ENCODE measurements at places on chromosomes 13 and 19.

DNA sequence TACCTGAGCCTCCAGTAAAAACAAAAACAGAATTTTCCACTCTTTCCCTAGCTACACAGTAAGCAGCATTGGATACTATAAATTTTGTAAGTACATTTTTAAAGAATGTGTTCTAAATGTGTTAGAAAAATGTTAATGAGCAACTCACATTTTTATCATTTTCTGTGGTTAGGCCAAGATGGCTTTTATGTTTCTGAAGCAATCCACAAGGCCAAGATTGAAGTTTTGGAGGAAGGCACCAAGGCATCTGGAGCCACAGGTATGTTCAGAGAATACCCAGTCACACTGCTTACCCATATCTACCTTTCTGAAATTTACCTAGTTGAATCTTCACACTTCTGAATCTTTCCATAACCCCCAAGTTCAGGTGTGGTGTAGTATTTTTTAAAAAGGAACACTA is 21.6 kb downstream of the SERPINE3 start:
- H3K27me3 ChIP-seq, result no peaks in the 10 kb centered on the region
- H3K36me3 ChIP-seq, result peaks cover 27% of the 10 kb centered on the region

- no peak for DNase-seq
- H3K27ac ChIP-seq, result no peak overlapping the region
- H3K27me3 ChIP-seq, result no peaks in the 10 kb centered on the region
- H3K36me3 ChIP-seq, result no peaks in the 10 kb centered on the region
Observed at GRCh38 chr19:33659835-33660234, 38.1 kb downstream of the CHST8 start.

DNA sequence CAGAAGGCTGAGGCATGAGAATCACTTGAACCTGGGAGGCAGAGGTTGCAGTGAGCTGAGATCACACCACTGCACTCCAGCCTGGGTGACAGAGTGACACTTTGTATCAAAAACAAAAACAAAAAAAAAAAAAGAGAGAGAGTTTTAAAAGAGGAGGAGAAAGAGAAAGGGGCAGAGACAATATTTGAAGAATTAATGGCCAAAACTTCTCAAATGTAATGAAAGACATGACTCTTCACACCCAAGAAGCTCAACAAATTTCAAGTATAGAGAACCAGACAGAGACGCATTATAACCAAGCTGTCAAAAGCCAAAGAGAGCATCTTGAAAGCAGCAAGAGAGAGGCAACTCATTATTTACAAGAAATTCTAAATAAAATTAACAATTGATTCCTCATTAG is 36.9 kb upstream of the USP12 start:
- H3K4me3 ChIP-seq, result no peak overlapping the region
- no peaks in the 10 kb centered on the region for H3K4me1 ChIP-seq
- no peaks in the 10 kb centered on the region for H3K27me3 ChIP-seq
- no peaks in the 10 kb centered on the region for H3K36me3 ChIP-seq
- DNase-seq, result no peak
- no peak overlapping the region for H3K27ac ChIP-seq

- H3K27ac ChIP-seq, result no peak overlapping the region
- H3K4me3 ChIP-seq, result no peak overlapping the region
- no peaks in the 10 kb centered on the region for H3K27me3 ChIP-seq
- DNase-seq, result no peak
Observed at GRCh38 chr19:34104096-34104495, 68.2 kb upstream of the LSM14A start.

DNA sequence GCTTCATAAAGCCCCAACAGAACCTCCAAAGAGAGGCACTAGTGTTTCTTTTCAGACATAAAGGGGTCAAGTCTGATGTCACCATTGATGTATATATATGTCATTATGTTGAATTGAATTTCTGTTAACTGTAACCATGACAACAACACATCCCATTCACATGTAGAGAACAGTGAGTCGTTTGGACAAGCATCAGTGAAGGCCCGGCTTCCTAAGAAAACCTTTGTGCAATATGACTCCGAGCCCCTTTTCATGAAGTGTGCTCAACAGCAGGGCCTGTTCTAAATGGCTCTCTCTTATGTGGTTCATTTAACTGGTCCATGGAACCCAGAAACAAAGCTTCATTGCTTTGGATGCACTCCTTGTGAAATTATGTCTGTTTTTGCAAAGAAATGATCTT is 67.2 kb upstream of the UBL3 start:
- no peaks in the 10 kb centered on the region for H3K27me3 ChIP-seq
- no peak for DNase-seq
- no peaks in the 10 kb centered on the region for H3K36me3 ChIP-seq
- H3K27ac ChIP-seq, result no peak overlapping the region

GRCh38 chr19:10142701-10143375 is 23.1 kb upstream of the EIF3G start:
- H3K27me3 ChIP-seq, result no peaks in the 10 kb centered on the region
- no peak overlapping the region for H3K4me3 ChIP-seq
- H3K27ac ChIP-seq, result no peak overlapping the region
- H3K36me3 ChIP-seq, result peaks cover 91% of the 10 kb centered on the region

- no peaks in the 10 kb centered on the region for H3K36me3 ChIP-seq
- no peaks in the 10 kb centered on the region for H3K27me3 ChIP-seq
- H3K27ac ChIP-seq, result no peak overlapping the region
Observed at GRCh38 chr13:74210693-74211393, 76.6 kb upstream of the KLF12 start.

GRCh38 chr13:45332036-45332830 is 8.8 kb downstream of the TPT1 start:
- H3K4me1 ChIP-seq, result no peaks in the 10 kb centered on the region
- H3K27me3 ChIP-seq, result no peaks in the 10 kb centered on the region
- no peak overlapping the region for H3K4me3 ChIP-seq

DNA sequence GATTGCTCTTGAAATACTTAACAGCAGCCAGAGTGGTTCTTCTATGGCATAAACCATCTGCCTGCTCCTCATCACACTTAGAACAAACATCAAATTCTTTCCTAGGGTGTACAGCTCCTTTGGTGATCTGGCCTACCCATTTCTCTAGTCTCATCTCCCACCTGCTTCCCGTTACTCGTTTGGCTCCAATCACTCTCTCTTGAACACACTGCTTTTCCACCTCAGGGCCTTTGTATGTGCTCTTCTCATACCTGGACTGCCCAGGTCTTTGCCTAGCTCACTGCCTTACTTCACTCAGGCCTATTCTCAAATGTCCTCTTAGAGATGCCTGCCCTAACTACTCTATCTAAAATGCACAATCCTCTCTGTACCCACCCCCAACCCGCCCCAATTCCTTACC is 100.5 kb downstream of the KCNRG start:
- H3K27me3 ChIP-seq, result peaks cover under 1% of the 10 kb centered on the region
- no peak overlapping the region for H3K4me3 ChIP-seq
- no peak overlapping the region for H3K27ac ChIP-seq
- no peaks in the 10 kb centered on the region for H3K36me3 ChIP-seq

- H3K4me1 ChIP-seq, result no peaks in the 10 kb centered on the region
- no peak for DNase-seq
- no peaks in the 10 kb centered on the region for H3K27me3 ChIP-seq
- H3K27ac ChIP-seq, result no peak overlapping the region
Observed at GRCh38 chr19:13629687-13630357, 123.5 kb upstream of the CACNA1A start.

- H3K36me3 ChIP-seq, result no peaks in the 10 kb centered on the region
- no peak for DNase-seq
- no peaks in the 10 kb centered on the region for H3K27me3 ChIP-seq
- H3K4me1 ChIP-seq, result 0 out of 2 replicates have a peak, but pooled peaks cover 3% of the 10 kb centered on the region
Observed at GRCh38 chr13:109205315-109205714, 575.9 kb downstream of the MYO16 start.

DNA sequence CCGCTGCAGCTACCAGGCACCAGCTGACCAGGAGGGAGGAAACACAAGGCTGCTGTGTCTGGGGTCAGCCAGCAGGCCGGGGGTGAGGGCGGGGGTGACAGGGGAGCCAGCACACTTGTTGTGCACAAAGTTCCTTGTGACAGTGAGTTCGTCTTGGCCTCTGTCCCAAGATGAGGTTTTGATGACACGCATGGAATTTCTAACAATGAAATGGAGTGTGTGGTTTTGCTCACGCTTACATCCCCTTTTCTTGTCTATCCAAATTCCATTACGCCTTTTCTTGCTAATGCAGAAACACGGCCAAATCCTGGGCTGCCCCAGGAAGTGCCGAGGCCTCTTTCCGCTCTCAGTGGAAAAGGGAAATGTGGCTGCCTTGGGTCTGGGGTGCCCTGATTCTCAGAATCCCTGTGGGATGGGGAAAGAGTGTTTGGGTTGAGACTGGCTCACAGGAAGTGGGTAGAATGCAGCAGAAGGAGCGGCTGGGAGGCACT is 73.8 kb downstream of the GADD45B start:
- H3K27ac ChIP-seq, result no peak overlapping the region
- no peak overlapping the region for H3K4me3 ChIP-seq
- H3K4me1 ChIP-seq, result no peaks in the 10 kb centered on the region
- DNase-seq, result no peak
- H3K36me3 ChIP-seq, result no peaks in the 10 kb centered on the region
- no peaks in the 10 kb centered on the region for H3K27me3 ChIP-seq

DNA sequence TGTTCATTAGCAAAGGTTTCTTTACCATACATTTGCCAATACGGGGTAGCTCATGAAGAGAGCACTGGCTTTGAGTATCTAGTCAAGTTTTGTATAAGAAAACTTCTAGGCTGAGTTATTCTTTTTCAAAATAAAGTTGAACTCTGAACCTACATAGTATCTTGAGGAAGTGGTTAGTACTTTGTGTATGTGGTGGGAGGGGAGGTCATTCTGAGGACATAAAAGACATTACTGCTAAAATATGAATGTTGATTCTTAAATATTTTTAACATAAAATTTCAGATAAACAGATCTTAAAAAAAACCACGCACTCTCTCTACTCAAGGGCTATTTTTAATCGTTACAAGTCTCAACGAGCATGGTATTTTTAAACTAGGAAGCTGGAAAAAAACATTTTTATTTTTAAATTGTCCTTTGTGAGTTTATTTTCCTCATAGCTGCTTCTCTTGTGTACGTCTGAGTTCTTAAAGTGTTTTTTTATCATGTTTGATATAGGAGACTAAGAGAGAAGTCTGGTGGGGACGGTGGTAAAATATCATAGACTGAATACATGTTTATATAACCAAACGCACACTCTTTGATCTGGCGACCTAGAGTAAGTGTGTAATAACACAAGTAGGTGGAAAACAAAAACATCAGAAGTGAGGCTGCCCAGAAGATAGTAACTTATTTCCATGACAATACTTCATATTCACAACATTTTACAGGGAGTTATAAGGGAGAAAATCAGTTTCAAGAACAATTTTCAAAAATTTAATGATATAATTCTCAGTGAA is 118.0 kb upstream of the POSTN start:
- H3K27ac ChIP-seq, result no peak overlapping the region
- DNase-seq, result no peak
- H3K4me1 ChIP-seq, result no peaks in the 10 kb centered on the region

DNA sequence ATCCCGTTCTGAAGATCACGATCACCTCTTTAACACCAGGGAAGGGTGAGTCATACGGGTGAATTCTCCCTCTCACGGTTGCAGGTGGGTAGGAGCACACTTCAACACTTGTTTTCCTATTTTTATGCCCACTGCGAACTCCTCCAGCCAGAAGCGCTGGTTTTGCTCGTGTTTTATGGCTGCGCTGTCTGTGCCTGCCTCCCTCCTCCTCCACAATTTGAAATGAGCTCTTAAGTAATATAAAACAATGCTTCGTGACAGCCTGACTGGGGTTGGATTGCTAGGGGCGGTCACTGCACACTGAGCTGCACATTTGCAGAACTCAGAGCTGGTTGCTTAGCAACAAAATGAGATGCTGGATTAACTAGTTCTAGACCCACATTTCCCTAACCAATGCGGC is 12.9 kb downstream of the CCDC70 start:
- DNase-seq, result no peak
- no peak overlapping the region for H3K4me3 ChIP-seq
- no peaks in the 10 kb centered on the region for H3K4me1 ChIP-seq

GRCh38 chr19:57389194-57389729 is 392 bp upstream of the ZNF548 start:
- no peaks in the 10 kb centered on the region for H3K4me1 ChIP-seq
- peak overlapping the region; percentile 77 for H3K4me3 ChIP-seq
- no peak overlapping the region for H3K27ac ChIP-seq

DNA sequence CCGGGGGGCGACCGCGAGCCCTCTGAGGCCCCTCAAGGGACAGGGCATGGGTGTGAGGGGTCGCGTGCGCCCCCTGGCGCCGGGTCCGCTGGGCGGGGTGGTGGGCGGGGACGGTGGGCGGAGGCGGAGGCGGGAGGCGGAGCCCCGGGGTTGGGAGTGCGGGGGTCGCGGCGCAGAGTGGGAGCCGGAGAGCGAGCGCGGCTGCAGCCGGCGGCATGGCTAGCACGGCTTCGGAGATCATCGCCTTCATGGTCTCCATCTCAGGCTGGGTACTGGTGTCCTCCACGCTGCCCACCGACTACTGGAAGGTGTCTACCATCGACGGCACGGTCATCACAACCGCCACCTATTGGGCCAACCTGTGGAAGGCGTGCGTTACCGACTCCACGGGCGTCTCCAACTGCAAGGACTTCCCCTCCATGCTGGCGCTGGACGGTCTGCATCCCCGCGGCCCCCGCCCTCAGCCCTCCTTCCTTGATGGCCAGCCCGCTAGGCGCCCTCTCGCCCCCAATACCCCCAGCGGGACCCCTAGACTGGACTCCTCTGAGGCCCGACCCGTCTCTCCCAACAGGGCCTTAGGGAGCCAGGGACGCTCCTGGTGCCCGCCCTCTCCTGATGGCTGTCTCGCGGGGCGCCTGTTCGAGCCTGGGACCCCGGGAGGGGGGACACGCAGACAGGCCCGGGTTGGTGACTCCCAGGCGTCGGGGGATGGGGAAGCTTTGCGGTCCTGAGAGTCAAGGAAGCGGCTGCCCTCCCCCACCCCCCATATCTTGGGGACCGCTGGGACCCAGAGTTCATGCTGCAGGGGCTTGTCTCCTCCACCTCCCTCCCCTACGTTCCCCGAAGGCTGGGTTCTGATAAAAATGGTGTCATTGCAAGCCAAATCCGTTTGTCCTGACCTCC is at the start of gene CLDN10:
TSS of gene CLDN10 (plus strand) at position 182 of the 903 bp plus-strand sequence. CDS start at position 216, 34 bp downstream.
- H3K4me1 ChIP-seq, result peaks cover 2% of the 10 kb centered on the region
- H3K4me3 ChIP-seq, result peak within 1 kb of the TSS; percentile 80
- peak; percentile 53 for DNase-seq

DNA sequence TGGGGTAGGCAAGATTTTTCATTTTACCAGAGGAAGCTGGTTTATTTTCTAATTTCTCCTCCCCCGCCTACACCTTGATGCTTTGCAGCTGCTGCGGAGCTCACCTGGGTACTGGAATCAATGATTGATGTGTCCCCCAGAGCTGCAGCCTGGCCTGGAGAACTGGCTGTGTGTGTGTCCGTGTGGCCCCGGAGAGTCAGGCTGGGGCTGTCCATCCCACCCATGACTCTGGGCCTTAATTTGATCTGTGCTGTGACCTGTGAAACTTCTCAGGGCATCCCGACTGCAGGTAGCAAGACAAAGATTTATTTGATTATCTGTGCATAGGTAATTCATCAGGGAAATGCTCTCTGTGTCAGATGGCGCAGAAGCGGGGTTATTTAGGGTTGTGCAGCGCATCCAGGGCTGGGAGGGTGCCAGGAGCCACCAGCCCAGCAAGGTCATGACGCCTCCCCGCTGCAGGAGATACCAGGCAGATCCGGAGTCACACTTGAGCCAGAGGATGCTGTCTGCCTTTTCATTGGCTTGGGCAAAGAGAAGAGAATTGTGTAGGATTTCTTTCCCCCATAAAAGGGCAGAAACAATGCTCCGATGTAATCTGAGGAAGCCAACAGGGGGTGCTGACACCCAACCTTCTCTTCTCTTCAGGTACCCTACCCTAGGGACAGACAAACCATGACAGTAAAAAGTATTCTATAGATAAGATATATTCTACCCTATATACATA is 346.6 kb downstream of the TSHZ3 start:
- no peaks in the 10 kb centered on the region for H3K4me1 ChIP-seq
- H3K36me3 ChIP-seq, result no peaks in the 10 kb centered on the region
- H3K27me3 ChIP-seq, result no peaks in the 10 kb centered on the region
- no peak overlapping the region for H3K4me3 ChIP-seq

- no peak overlapping the region for H3K4me3 ChIP-seq
- H3K27me3 ChIP-seq, result no peaks in the 10 kb centered on the region
- H3K27ac ChIP-seq, result no peak overlapping the region
- H3K4me1 ChIP-seq, result no peaks in the 10 kb centered on the region
Observed at GRCh38 chr13:65725006-65725405, 1505.1 kb downstream of the PCDH9 start.
